Amniotic stem cell (primary cell): ENCODE measurements at places on chromosomes 6 and 20.
A peak's percentile ranks its signal among the peaks of the same experiment; 100 is the strongest.

DNA sequence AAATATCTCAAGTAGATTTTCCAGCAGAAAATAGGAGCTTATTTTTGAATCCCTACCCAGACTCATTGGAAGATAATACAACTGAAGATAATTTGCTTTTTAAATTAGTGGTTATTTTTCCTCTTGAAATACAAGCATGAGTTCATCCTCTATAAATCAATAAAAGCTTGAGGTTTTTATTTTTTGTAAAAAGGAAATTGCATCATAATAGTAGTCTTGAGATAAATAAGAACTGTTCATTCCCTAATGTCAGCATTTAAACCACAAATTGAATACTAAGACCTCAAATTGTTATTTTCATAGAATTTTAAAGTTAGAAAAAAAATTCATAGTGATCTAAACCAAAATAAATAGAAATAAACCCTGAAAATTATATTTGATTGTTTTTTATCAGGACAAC is 719.1 kb downstream of the CD109 start:
- DNase-seq = no peak

GRCh38 chr6:165726965-165727381 is 63.9 kb upstream of the PDE10A start:
- DNase-seq = no peak

GRCh38 chr6:91730710-91731109 is 1143.8 kb upstream of the MAP3K7 start:
- no peak for DNase-seq

- no peak for DNase-seq
Observed at GRCh38 chr6:163641706-163642105, 227.2 kb downstream of the QKI start.

DNA sequence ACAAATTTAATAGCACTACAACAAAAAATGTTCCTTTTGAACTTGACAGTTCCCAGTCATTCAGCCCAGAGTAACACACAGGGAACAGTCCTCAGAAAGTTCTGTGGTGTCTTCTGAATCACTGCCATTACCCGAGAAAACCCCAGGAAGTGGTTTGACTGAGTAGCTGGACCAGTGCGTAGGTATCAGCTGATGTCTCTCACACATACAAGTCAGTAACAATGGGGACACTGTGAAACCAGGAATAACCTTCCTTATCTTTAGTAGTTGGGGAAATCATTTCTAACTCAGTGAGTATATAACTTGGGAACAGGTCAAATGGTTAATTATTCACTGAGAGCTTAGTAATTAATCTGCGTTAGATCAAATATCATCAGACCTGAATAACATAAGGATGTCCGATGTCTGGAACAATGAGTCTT is 73.1 kb downstream of the HIVEP2 start:
- DNase-seq = no peak

- DNase-seq = no peak
Observed at GRCh38 chr6:161639772-161640171, 365.9 kb upstream of the AGPAT4 start.

DNA sequence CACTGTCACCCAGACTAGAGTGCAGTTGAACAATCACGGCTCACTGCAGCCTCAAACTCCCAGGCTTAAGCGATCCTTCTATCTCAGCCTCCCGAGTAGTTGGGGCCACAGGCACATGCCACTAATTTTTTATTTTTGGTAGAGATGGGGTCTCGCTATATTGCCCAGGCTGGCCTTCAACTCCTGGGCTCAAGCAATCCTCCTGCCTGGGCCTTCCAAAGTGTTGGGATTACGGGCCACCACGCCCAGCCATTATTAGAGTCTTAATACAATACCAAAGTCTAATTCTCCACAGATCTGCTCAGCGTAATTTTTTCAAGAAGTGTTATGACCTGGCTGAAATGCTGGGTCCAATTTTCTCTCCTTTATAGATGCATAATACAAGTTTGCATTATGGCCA is 3.0 kb downstream of the GCLC start:
- DNase-seq = no peak

DNA sequence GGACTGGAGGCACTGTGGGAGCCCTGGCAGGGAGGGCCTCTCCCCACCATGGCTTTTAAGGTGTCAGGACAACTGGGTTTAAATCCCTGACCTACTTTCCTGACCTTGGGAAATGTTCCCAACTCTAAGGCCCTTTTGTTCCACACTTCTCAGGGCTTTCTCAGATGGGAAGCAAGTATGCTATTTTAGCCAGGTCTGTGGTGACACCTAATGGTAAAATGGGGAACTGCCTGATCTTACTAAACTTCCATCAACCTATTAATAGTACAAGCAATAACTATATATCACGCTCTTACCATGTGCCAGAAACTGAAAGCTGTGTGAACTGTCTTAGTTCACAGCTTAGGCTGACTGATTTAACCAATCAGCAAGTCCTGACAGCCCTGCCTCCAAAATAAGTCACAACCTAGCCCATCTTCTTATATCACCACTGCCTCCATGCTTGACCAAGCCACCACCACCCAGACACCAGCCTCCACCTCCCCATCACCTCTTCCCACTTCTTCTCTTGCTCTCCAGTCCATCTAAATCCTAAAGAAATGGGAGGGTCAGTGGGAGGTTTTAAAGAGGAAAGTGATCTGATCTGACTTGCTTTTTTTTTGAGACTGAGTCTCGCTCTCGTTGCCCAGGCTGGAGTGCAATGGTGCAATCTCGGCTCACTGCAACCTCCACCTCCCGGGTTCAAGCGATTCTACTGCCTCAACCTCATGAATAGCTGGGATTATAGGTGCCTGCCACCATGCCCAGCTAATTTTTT is 6.9 kb upstream of the BLCAP start:
- DNase-seq = peak; percentile 37

GRCh38 chr6:53658992-53659391 is 6.6 kb downstream of the KLHL31 start:
- no peak for DNase-seq

- DNase-seq = no peak
Observed at GRCh38 chr6:123869334-123869733, 65.7 kb downstream of the NKAIN2 start.

- no peak for DNase-seq
Observed at GRCh38 chr6:3289664-3290055, 30.9 kb downstream of the PSMG4 start.

DNA sequence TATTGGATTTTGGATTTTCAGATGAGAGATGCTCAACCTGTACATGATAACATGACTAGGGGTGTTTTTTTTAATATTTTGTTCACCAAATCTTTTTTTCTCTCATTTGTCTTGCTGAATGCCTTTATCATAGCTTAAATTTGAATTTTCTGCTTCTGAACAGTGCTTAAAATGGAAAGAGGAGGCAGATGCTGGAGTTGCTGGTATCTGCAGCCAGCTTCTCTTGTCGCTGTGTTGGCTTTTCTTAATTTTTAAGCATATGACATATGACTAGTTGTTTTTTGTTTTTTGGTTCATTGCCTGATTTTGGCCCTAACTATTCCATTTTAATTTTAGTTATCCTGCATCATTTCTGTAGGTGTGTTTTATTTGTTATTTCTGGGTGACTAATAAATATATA is 196.1 kb downstream of the PLCB1 start:
- no peak for DNase-seq

GRCh38 chr6:142550310-142551063 is 248.7 kb downstream of the ADGRG6 start:
- no peak for DNase-seq
